ENCODE measurements at places on chromosomes 1 and 21.

DNA sequence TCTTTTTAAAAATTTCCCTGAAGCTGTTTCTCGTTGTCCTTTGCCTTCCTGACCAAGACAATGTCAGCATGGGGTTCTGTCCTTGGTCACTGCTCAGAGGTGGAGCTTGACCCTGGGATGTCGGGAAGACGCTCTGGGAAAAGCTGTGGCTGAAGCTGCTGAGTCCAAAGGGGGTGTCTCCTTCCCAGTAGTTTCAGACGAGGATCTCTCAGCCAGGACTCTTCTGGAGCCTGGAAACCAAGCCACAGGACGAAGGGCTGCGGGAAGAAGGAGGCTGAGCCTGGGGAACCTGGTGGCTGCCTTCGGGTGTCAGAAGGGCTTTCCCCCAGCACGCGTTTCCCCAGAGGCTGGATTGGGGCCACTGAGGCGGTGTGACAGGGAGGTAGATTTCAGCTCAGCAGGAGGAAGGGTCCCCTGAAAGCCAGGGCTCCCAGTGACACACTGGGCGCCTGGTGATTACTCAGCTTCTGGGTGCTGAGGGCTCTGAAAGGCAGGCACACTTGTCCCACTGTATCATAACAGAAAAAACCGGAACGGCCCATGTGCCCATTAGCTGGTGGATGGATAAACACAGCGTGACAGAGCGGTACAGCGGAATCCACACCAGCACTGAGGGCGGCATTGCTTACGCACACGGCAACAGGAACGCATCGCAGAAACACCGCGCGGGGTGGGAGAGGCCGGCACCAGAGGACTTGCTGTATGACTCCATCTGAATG lies 5.0 kb upstream of the KRTAP12-1 start:
- no peak for DNase-seq

- no peak for DNase-seq
These were observed 88.1 kb upstream of the BCAR3 start for GRCh38 chr1:93769777-93770176.

DNA sequence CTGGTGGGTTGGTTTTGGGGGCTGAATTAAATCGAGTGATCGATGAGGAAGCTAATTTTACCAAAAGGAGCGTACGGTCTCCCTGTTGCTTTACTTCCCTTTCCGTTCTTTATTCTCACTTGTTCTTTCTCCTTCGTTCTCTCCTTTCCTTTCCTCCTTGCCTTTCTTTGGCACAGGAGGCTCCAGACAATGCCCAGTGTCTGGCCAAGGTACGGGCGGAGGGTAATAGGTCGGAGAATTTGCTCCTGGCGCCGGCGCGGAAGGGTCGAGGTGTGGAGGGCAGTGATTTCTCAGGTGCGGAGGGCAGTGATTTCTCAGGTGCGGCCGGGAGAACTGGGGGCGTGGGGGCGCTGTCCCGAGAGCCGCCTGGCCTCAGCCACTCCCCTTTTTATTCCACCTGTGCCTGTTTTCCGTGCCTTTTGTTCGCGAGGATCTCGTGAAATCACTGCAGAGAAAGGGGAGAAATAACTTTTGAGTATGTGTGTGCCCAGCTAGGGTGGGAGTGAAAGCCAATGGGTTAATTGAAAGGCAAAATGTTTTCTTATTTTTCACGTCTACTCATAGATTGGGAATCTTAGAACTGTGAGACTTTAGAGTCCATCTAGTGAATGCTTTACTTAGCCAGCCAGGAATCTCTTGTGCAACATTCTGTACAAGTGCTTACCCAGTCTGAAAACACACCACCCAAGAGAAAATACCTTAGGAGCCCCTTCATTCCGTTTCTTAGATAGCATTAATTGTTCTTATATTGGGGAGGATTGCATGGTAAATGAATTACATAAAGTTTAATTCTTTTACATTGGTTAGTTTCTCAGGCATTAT lies 1.3 kb downstream of the FNBP1L start:
- no peak for DNase-seq

- DNase-seq, result no peak
These were observed 589.7 kb downstream of the PTPRU start for GRCh38 chr1:29825941-29826415.

DNA sequence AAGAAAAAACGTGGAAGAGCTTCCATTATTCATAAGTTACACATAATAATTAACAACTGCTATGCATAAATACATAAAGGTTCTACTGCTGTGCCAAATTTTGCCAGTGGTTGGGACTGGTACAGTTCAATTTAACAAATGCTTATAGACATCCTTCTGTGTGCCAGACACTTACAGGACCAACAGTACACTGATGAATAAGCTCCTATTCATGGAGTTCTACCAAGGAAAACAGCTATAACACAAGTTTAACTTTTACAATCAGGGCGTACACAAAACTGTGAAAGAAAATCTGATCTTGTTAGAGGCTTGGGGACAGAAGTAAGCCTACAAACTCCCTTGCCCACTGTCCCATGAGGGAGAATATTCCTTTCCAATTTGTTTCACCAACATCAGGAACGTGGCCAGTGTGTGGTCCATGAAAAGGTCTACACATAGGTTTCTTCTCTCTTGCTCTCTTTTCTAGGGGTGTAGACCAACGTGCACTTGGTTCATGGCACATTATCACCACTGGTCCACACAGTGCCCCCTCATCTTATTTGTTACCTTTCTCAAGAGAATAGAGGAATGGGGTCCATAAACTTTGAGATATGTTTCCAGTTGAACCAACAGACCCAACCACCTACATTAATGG lies 10.1 kb downstream of the NRIP1 start:
- DNase-seq, result no peak

DNA sequence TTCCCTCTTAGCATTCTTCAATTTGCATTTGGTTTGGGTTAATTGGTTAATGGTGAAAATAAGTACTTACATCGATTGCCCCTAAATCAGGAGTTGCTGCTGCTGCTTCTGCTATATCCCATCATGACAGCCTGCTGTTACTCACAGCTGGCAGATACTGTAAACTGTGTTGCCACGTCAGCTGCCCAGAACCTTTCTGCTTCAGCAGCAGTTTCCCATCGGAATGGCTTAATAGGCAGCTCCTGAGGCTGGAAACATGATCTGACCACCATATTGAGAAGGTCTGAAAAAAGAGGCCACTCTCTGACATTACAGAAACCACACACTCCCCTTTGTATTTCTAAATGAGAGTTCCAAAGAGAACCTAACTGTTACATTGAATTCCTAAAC lies 14.3 kb upstream of the SEC16B start:
- peak; percentile 38 for DNase-seq

GRCh38 chr1:75130865-75131564 lies 3.2 kb upstream of the LHX8 start:
- no peak for DNase-seq

DNA sequence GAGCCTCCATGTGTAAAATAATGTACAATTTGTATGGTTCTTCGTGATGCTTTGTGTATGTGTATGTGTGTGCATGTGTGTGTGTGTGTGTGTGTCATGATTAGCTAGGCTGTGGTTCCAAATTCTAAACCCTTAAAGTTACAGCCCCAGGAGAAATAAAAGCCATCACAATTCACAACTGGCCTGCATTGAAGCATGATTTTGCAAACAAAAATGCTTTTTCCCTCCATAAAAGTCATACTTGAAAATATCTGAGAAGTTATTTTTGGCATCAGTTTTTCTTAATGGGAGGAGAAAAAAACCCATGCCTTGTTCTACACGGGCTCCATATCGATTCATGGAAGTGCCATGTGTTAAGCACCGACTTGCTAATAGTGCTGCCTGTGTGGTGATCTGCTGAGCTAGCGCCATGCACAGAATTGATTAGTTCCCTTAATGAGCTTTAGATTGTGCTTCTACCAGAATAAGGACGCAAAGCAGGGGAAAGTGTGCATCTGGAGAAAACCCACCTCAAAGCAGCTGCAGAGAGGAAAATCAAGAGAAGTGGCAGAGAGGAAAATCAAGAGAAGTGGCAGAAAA lies 207.3 kb downstream of the DSCAM start:
- no peak for DNase-seq

DNA sequence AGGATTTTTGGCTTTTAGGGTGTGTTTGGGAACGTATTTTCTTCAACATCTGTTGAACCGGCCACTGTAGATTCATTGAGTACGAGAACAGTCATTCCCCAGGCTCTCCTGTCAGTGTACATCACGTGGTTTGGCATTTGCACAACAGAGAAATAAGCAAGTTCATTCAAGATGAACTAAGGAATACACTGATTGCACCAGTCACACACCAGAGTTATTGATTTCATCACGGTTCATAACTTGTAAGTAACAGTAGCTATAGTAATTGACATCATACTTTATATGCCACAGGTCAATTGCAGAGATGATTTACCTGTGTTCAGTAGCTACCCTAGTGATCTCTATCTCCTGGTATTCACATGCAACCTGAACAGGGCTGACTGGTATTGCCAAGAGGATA lies 90.7 kb upstream of the ETS2 start:
- no peak for DNase-seq

- no peak for DNase-seq
These were observed 227 bp downstream of the NBL1 start for GRCh38 chr1:19644395-19644680.

DNA sequence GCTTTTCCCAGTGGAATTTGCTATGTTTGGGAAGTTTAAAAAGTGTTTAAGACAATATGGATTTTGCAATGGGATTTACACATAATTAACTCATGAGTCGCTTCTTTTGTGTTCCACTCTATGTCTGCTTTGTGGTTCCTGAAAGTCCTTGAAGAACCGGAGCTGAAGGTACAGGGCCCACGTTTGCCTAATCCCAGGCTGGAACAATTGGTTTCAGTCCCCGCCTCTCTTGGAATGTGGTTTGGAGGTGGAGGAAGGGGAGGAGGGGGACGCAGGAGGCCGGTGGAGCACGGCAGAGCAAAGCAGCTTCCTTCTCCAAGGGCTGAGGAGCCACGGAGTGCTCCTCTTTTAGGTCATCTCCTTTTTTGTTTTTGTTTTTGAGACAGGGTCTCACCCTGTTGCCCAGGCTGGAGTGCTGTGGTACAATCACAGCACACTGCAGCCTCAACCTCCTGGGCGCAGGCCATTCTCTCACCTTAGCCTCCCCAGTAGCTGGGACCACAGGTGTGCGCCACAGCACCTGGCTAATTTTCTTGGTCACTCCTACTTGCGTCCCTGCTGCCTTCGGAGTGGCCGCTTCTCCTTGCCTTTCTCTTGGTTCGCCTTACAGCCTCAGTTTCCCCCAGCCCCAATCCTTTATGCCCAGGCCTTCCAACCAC lies 129.5 kb upstream of the ERRFI1 start:
- no peak for DNase-seq

DNA sequence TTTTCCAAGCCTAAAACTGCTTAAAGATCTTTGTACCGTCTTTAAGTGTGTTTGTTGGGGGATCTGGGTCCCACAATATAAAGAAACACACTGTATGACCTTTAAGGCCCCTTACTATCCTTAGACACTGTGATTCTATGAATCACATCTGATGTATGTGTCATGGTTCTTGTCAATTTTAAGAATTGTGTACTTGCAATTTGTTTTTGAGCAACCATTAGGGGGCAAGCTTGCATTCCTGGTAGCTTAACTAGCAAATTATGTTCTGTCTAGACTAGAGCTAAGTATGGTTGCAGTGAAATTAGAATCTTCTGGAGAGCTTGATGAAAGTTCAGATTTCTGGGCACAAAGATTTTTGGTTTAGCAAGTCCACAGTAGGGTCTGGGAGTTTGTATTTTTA lies 219.5 kb downstream of the TPR start:
- DNase-seq, result peak; percentile 41

DNA sequence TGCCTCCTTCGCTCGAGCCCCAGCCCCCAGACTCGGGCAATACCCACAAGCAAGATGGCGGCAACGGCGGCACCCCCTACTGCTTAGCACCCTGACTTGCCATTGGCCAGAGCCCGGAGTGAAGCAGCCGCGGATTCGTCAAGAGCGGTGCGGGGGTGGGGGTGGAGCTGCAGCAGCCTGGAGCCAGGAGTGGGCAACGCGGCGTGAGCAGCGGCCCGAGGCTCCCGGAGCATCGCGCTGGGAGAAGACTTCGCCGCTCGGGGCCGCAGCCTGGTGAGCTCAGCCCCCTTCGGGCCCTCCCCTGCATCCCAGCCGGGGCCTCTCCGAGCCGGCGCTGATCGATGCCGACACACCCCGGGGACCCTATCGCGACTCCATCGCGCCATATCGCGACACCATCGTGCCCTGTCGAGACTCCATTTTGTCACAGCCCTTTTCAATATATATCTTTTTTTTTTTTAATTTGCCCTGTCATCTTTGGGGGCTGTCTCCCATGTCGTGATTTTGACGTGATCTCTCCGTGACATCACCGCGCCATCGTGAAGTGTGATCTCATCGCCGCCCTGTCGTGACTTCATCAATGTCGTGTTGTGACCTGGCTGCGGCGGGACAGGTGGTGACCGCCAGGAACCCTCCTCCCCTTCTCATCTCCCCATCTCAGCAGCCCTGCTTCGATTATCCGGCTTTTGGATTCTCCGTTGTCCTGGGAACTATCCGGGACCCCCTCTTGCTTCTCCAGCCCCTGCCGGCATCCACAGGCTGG lies at the start of gene NCDN:
TSS of gene NCDN (plus strand) at position 189 of the 763 bp plus-strand sequence. CDS start at position 581, 392 bp downstream.
- peak; percentile 93 for DNase-seq

DNA sequence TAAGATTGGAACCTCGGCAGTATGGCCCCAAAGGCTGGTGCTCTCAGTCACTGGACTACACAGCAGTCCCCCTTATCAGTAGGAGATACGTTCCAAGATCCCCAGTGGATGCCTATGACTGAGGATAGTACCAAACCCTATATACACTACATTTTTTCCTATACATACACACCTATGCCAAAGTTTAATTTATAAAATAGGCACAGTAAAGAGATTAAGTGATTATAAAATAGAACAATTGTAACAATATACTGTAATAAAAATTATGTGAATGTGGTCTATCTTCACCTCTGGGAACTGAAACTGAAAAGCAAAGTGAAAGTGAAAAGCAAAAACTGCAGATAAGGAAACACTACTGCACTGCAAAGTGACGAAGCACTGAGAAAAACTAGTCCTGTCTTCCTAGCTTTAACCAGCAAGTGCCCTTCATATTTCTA lies 96.8 kb downstream of the INTS7 start:
- DNase-seq, result no peak

- DNase-seq, result no peak
These were observed 243.9 kb downstream of the FOXD2 start for GRCh38 chr1:47681735-47682134.

- no peak for DNase-seq
These were observed 2.8 kb downstream of the DOP1B start for GRCh38 chr21:36159356-36159921.

DNA sequence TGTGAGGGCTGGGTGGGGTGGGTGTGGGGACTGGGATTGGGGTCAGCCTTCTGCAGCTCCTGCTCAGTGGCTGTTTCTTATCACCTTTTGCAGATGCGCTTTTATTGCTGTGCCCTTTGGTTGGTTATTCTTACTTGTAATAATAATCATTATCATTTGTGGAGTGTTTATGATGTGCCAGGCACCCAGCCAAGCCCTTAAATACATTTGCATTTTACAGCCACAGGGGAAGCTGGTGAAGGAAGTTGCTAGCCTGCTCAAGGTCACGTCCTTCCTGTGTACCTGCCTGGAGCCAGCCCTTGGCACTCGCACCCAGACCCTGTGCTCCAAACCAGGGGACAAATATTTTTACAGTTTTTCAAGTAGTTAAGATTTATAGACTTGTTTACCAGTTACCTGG lies 144.0 kb downstream of the PGBD5 start:
- no peak for DNase-seq
